ENCODE measurements at places on chromosomes 3 and 15. TPM values are rescaled to one million over a fixed set of nuclear protein-coding genes. Genes with fewer than 3 reads are reported as not detected.
A peak's percentile ranks its signal among the peaks of the same experiment; 100 is the strongest.

The GOLGA6L7 gene
- not detected for total RNA-seq

The CLDN16 gene
- not detected for total RNA-seq

The SNRPN gene
- total RNA-seq: 157 TPM

The ARID3B gene
- total RNA-seq: 38.9 TPM

- DNase-seq: no peak
- H3K4me1 ChIP-seq: no peaks in the 10 kb centered on the region
- H3K27ac ChIP-seq: no peak overlapping the region
- H3K4me3 ChIP-seq: no peak overlapping the region
- no peaks in the 10 kb centered on the region for H3K27me3 ChIP-seq
These were observed 22.9 kb upstream of the TRA2B start for GRCh38 chr3:185960522-185961288.

DNA sequence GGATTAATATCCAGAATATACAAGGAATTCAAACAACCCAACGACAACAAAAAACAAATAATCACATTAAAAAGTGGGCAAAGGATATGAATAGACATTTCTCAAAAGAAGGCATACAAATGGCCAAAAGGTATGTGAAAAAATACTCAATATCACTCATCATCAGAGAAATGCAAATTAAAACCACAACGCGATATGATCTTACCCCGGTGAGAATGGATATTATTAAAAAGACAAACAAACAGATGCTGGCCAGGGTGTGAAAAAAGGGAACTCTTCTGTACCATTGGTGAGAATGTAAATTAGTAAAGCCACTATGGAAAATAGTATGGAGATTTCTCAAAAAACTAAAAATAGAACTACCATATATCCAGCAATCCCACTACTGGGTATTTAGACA, 43.5 kb upstream of the MEF2A start:
- no peak overlapping the region for H3K4me3 ChIP-seq
- no peak for DNase-seq
- H3K4me1 ChIP-seq: no peaks in the 10 kb centered on the region

DNA sequence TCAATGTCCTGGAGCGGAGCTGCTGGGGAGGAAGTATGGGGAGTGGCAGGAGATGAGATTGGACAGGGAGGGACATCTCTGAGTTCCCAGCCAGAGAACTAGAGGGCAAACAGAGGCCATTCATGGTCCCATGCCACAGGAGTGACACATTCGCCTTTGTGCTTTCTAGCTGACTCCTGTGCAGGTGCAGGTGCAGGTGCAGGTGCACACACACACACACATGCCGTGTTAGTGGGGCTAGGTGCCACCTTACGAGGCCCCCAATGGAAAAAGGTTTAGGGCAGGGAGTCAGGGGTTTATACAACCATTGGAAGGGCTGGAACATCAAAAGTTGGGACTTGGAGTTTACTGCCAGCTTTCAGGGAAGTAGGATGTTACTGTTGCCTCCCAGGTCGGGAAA, 52.0 kb downstream of the TPRA1 start:
- no peaks in the 10 kb centered on the region for H3K36me3 ChIP-seq
- H3K4me3 ChIP-seq: no peak overlapping the region
- no peak for DNase-seq
- no peak overlapping the region for H3K27ac ChIP-seq

GRCh38 chr3:48476426-48477053, 27.4 kb downstream of the SHISA5 start:
- peaks cover 39% of the 10 kb centered on the region for H3K4me1 ChIP-seq
- no peaks in the 10 kb centered on the region for H3K27me3 ChIP-seq
- H3K36me3 ChIP-seq: no peaks in the 10 kb centered on the region
- DNase-seq: no peak

DNA sequence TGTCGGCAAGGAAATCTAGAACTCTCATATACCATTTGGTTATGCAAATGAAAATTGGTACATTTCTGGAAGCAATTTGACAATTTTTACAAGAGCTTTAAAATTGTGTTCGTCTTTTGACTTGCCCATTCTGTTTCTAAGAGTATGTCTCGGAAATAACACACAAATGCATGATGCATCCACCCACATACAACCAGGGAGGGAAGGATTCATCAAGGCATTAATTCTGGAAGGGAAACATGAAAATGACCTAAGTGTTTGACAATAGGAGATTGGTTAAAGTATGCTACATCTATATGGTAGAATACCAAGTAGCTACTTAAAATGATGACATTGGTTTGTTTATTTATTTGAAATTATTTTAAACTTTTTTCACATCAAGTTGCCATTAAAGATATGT, 58.6 kb downstream of the PIAS1 start:
- H3K36me3 ChIP-seq: no peaks in the 10 kb centered on the region
- DNase-seq: no peak
- H3K27ac ChIP-seq: no peak overlapping the region

DNA sequence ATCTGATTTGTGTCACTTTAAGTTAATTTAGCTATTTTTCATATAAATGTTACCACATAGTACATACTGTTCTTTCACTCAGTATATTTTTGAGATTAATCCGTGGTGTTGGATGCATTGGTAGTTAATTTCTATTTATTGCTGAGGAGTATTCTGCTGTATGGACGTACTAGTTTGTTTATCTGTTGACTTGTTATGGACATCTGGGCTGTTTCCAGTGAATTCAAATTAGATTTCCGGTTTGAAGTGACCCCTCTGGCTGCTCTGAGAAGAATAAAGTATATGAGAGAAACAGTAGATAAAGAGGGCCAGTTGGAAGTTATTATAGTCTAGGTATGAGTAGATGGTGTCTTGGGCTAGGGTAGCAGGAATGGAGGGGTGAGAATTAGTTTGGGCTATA, 15.6 kb downstream of the KAT2B start:
- no peak overlapping the region for H3K4me3 ChIP-seq
- H3K4me1 ChIP-seq: peaks cover 42% of the 10 kb centered on the region
- H3K36me3 ChIP-seq: no peaks in the 10 kb centered on the region
- H3K27ac ChIP-seq: no peak overlapping the region

DNA sequence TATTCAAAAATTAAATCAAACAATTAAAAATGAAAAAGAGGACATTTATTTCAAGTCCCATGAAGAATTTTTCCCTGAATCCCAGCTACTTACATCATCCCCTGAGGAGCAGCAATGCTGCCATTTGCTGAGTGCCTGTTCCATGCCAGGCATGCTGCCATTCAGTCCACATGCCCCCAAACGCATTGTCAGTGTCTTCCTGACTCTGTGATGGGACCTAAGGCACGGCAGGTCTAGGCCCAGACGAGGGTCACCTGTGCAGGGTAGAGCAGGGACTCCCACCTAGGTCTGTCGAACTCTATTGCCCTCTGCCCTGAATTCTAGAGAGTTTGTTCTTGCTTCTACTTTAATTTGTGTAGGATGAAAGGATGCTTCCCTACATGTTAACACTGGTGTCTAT, 7.0 kb downstream of the PSTPIP1 start:
- H3K36me3 ChIP-seq: peaks cover 12% of the 10 kb centered on the region
- DNase-seq: no peak
- no peaks in the 10 kb centered on the region for H3K27me3 ChIP-seq
- H3K4me3 ChIP-seq: no peak overlapping the region
- peak overlapping the region; percentile 72 for H3K27ac ChIP-seq

- H3K27ac ChIP-seq: no peak overlapping the region
- peaks cover 16% of the 10 kb centered on the region for H3K36me3 ChIP-seq
- DNase-seq: no peak
- H3K4me3 ChIP-seq: no peak overlapping the region
These were observed 9.9 kb downstream of the RRP9 start for GRCh38 chr3:51931756-51932155.

DNA sequence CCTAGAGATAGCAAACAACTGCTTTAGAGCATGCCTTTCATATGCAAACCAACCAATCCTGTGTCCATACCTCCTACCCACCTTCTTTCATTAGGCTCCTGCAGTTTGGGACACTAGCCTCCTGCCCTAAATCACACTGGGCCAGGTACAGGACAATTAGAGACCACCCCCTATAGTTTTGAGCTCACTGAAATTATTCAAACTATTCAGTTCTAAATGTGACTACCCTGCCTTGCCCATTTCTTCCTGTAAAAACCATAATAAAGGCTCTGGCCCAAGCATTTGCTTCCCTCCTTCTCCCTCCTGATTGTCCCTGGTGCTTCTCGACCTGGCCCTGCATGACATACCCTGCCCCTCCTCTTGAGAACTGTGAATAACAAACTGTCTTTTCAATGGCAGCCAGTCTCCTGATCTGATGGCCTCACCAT, 31.4 kb upstream of the LRIG1 start:
- no peaks in the 10 kb centered on the region for H3K4me1 ChIP-seq
- H3K4me3 ChIP-seq: no peak overlapping the region
- no peaks in the 10 kb centered on the region for H3K27me3 ChIP-seq
- H3K36me3 ChIP-seq: no peaks in the 10 kb centered on the region

DNA sequence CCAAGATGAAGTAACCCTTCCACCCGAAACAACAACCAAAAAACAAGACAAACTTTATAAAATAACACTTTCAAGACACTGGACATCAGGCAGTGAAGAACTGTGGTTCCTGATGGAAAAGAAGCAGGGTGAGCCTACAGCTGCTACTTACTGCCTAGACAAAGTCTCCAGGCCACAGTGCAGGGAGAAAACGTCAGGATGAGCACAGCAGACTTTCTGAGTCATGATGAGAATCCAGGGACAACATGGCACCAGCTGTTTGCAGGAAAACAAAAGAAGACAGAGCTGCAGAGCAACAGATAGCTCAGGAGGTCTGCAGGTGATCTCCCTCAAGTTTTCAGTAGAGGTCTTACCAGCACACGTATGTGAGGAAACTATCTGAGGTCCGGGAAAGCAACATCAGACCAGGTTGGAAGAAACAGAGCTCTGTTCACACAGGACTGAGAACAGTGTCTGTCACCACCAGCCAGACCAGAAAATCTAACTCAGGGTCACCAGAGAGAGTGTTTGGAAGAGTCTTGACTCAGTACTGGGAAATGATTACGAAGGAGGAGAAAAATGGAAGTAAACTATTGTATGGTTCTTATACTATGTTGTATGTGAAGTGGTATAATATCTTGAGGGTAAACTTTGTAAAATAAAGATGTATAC, 108.9 kb downstream of the ANO10 start:
- DNase-seq: no peak
- H3K4me3 ChIP-seq: no peak overlapping the region
- H3K27ac ChIP-seq: no peak overlapping the region
- no peaks in the 10 kb centered on the region for H3K27me3 ChIP-seq
- no peaks in the 10 kb centered on the region for H3K36me3 ChIP-seq
- H3K4me1 ChIP-seq: no peaks in the 10 kb centered on the region

GRCh38 chr3:94972066-94972465, 909.2 kb downstream of the NSUN3 start:
- no peaks in the 10 kb centered on the region for H3K4me1 ChIP-seq
- H3K27ac ChIP-seq: no peak overlapping the region
- no peak for DNase-seq
- H3K27me3 ChIP-seq: no peaks in the 10 kb centered on the region

GRCh38 chr3:66450390-66451022, 50.3 kb downstream of the LRIG1 start:
- no peak overlapping the region for H3K4me3 ChIP-seq
- DNase-seq: no peak
- H3K27ac ChIP-seq: no peak overlapping the region

DNA sequence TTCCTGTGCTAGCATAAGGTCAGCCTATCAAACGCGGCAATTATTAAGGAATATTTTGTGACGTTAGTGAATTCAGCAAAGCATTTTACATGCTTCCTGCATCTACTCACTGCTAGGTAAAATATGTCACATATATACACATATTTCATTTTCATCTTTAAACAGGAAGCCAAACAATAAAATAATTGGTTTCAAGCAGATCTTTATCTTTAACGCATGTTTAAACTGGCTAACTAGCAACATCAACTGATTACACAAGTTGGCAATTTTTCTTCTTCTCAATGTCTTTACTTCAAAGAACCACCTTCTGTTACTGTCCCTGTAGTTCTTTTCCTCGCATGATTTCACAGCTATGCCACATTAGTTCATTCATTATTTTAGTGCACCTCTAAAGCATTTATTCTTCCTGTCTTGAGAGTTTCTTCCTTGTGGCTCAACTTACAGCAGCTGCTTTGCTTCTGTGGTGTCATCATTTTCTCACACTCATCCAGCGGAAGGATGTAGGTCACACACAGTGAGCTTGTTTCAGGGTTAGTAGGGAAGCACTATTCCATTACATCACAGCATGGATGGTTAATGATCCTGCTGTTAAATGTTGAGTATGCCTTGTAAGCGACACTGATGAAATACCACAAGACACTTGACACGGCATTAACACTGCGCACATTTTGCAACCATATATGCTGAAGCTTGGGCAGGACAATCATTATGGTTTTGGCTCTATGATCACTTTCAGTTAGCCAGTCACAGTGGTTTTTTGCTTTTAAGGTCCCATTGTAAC, 2.3 kb upstream of the BCHE start:
- DNase-seq: no peak
- no peaks in the 10 kb centered on the region for H3K27me3 ChIP-seq
- no peaks in the 10 kb centered on the region for H3K36me3 ChIP-seq

DNA sequence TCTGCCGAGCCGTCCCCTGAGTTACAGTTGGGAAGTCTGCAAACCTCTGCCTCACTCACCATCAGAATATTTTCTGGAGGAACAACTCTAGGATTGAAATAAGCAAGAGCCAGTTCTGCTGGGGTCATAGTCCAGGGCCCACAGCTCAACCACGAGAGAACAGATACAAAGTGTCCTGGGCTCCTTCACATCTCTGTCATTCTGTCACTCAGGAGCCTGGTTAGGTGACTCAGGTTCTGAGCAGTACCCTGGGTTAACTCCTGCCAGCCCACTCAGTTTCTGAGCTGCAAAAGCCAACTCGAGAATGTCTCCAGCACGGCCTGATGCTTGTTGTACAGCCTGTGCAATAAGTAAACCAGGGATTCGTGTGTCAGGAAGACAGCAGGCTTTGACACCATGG, 155.7 kb downstream of the SLCO3A1 start:
- no peak overlapping the region for H3K27ac ChIP-seq
- no peaks in the 10 kb centered on the region for H3K4me1 ChIP-seq
- no peak overlapping the region for H3K4me3 ChIP-seq
- no peaks in the 10 kb centered on the region for H3K36me3 ChIP-seq
- DNase-seq: no peak

DNA sequence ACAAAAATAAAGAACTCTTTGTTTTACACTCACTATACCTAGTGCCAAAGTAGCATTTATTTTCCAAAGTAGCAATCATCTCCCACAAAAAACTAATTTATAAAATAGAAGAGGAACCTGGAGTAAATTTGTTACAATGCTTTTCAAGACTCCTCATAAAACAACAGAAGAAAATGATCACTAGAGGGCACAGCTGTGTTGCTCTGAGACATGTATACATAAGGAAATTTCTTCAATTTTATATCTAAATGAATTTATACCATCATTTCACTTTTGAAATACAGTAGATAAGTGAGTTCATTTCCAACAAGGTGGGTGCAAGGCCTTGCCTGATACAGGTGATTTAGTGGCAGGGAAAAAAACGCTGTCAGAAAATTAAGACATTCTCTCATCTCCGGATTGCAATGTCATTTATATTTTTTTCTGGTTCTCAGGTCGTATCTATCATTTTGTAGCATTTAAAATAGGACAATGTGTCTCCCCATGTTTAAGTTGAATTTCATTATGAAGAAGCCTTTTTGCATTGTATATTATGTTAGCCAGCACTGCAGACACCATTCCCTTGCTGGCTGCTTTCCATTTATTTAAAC, 25.3 kb upstream of the ARHGEF26 start:
- no peak overlapping the region for H3K27ac ChIP-seq
- H3K27me3 ChIP-seq: no peaks in the 10 kb centered on the region
- no peaks in the 10 kb centered on the region for H3K4me1 ChIP-seq
- H3K4me3 ChIP-seq: no peak overlapping the region

All from naive thymus-derived CD4-positive, alpha-beta T cell (primary cell).